ENCODE measurements at places on chromosomes 3 and 15.

DNA sequence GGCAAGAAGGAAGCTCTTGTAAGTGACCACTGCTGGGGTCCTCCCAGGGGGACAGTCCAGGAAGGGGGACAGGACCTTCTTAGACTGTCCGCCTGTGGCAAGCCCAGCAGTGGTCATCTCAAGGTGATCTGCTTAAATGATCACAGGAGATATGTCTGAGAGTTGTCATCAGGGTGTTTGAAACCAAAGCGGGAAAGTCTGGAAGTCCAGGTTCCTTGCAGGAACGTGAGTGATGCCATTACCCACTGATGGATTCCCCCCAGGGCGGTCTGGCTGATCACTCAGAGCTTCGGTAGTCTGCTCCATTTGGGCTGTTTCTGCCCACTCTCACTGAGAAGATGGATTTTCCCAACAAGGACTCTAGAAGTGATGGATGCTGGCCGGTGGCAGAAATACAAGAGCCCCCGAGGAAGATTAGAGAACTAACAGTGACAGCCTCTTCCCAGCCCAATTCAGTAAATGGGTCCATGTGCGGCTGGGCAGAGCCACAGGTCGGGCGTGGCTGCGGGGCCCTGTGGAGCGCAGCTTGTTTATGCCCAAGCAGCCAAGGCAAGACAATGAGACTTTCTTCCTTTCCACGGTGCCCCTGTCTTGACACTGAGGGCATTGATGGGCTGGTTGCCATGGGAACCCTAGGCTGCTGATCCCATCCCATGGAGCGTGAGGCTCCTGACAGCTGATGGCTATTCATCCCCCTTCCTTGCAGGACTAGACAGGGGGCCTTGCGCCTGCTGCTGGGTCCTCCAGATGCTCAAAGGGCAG is 9.5 kb downstream of the PCSK6 start:
- no peak for DNase-seq

- DNase-seq = no peak
These were observed 194.3 kb downstream of the BCHE start for GRCh38 chr3:165642761-165643420.

- DNase-seq = no peak
These were observed 72.4 kb upstream of the FOXB1 start for GRCh38 chr15:59931646-59932261.

GRCh38 chr15:33328106-33328505 is 17.3 kb downstream of the RYR3 start:
- DNase-seq = no peak

GRCh38 chr3:101690972-101691371 is 4.5 kb upstream of the RPL24 start:
- DNase-seq = no peak

DNA sequence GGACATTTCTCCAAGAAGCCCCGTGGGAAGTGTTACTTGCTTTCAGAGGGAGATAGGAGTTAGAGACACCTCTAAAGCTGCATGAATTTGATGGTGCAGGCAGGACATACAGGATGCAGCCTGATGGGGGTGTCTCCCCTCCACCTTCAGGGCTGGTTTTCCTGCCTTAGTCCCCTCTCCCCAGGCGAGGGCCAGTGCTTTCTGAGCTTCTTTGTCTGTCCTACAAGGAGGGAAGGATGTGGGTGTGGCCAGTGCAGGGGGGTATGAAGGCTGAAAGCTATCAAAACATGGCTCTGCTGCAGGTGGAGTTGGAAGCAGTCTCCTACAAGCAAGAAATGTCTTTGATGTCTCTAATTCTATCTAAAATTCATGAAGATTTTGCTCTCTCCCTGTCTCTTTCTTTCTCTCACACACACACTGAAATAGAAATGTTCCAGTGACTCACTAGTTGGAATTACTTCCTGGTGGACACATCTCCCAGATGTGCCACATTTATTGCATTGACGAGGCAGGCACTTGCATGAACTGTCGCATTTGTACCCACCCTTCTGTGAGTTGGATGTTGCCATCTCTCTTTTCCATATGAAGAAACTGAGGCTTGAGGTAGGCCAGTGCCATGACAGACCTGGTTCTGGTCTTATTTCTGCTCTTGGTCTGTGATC is 13.9 kb upstream of the PODXL2 start:
- DNase-seq = no peak

All from right kidney (tissue), 9 donors.